Endothelial cell (in vitro differentiated cells): ENCODE measurements at places on chromosomes 5 and 9.
A peak's percentile ranks its signal among the peaks of the same experiment; 100 is the strongest.

DNA sequence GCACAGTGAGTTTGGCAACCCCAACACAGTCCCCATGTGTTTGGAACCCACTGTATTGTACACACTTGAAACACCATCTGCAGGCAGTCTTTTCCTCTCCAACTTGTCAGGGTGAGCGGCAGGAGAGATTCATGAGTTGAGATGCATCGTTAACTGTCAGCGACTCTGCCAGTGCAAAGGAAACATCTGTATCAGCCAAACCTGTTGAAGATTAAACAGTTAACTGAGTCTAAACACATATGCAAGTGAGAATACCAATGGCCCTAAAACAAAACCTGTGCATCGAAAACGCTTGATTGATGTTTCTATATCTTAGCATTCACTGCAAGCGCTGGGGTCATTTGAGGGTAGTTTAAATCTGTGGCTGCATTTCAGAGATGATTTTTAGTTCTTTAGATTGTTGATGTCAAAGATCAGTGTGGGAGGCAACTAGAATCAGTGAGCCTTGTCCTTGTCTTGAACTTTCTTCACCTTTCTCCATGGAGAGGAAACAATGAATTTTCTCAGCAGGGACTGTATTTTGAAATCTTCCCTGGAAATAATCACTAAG is 41.3 kb upstream of the PAM start:
- no peak for DNase-seq

DNA sequence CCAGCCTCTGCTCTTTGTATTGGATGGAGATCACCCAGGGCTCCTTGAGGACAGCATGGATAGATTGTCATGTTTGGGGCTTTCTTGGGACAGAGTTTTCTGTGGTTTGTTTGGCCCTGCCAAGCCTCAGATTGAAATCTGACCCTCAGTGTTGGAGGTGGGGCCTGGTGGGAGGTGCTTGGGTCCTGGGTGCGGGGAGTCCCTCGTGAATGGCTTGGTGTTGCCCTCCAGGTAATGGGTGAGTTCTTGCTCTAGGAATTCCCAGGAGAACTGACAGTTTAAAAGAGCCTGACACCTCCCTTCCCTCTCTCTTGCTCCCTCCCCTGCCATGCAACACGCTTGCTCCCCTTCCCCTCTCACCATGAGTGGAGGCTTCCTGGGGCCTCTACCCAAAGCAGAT is 48.6 kb upstream of the OLFM1 start:
- no peak for DNase-seq

DNA sequence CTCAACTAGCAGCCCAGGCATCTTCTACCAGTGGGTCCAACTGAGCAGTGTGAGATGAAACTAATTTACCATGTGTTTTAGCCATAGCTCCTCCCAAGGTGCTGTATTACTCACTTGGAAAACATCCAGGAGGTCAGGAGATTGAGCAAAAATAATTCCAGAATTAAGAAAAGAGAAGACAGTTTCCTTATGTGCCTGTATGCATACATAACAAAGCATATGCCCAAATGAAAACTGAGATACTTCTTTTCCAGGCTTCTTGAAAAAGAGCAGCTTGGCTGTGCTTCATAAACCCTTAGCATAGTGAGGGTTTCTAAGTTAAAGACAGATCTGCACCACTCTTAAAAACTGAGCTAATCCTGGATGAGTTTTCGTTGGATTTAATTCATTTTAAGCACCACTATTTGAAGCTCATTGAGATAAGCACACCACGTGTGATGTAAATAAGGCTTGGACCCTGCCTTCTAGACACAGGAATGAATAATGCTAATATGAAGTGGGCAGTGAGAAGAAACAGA is 119.4 kb downstream of the ADAMTS12 start:
- DNase-seq = no peak

DNA sequence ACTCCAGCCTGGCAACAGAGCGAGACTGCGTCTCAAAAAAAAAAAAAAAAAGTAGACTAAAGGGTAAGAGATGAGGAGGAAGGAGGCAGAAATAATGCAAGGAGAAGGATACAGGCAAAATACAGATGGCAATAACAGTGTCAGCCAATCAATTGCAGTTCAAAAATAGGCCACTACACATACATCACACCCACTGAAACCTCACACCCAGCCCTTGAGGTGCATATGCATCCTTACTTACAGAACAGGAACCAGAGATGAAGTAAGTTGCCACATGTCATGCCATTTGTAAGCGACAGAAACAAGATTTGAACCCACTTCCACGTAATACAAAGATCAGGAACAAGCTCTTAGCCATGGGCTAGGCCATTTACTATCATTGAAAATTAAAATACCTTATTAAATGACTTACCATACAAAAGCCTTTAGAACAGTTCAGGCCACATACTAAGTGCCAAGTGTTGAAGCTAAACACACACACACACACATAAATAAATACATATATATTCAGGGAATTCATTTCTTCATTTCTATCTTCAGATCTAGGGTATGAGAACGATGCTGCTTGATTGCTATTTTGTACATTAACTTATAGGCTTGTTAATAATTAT is 98.4 kb downstream of the FNBP1 start:
- DNase-seq = no peak

- peak; percentile 72 for DNase-seq
These were observed 3.0 kb upstream of the DNAJB5 start for GRCh38 chr9:34986540-34987047.

- DNase-seq = no peak
These were observed 50.7 kb downstream of the ARRDC3 start for GRCh38 chr5:91332267-91333045.

DNA sequence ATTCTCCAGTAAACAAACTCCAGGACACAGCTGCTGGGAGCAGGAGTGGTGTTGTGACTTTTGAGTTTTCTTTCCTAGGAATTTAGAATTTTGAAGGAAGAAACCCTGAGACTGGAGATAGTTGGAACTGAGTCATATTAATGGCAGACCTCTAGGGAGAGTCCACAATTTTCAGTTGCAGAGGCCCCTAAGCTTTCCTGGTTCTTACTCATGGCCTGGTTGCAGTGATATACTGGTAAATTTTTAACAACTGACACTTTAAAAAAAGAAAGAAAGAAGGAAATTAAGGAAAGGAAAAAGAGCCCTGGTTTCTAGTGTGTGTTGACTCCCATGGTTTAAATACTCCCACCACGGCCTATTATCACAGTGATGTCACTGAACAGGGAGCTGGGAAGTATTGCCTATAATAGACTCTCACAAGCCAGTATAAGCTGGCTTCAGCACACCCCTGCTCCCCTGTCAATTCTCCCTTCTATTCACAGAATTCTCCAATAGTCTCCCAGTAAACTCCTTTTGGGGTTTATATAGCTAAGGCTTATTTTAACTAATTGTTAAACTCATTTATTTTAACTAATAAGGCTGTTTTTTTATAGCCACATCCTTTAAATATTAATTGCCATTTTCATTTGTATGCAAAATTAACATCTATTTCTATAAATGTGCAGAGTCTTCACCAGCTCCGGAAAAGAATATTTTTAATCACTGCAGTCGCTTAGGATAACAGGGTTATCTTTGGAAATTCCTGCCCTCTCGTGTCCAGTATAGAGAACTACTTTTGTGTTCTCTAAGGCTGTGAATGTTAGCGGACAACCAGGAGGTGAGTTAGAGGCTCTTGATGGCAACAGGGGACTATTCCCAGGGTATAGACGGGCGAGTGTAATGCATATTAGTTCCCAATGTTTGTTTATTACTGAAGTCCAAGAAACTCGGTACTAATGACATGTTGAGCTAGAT is 59.7 kb downstream of the GGTA1 start:
- no peak for DNase-seq

GRCh38 chr5:35876922-35877321 is 20.2 kb downstream of the IL7R start:
- DNase-seq = no peak

- no peak for DNase-seq
These were observed 12.8 kb downstream of the C5orf63 start for GRCh38 chr5:127060470-127060985.

DNA sequence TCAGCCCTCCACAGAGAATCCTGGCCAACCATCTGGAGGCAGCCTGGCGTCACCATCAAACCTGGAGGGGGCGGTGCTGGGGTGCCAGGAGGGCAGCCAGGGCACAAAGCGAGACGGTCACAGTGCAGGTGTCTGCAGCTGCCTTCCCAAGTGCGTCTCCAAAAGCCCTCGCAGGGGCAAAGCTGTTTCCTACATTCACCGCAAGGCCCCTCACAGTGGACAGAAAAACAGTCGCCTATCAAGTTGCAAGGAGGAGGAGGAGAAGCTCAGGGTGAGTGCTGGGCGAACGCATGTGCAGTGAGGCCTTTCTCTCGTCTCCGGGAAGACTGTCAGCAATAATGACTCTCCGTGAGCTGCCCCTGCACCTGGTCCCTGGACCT is 18.0 kb upstream of the LHX3 start:
- DNase-seq = no peak

- DNase-seq = no peak
These were observed 3.8 kb upstream of the KLHL3 start for GRCh38 chr5:137739737-137740136.

DNA sequence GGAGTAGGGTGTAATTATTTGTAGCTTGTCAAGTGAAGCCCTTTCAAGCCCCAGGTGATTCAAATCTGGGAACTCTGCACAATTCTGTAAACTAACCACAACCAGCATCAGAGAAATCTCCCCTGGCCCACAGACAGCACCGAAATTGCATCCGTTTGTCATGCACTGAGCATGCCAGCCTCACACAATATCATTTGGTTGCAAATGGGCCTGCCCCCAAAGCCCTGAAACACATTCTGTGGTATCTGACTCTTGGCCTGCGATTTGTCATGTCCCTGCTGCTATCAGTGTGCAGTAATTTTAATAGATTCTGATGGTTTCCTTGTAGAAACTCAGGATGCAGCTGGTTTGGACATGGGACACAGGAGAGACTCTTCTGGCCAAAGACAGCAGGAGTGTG is 35.3 kb downstream of the SNX24 start:
- no peak for DNase-seq

DNA sequence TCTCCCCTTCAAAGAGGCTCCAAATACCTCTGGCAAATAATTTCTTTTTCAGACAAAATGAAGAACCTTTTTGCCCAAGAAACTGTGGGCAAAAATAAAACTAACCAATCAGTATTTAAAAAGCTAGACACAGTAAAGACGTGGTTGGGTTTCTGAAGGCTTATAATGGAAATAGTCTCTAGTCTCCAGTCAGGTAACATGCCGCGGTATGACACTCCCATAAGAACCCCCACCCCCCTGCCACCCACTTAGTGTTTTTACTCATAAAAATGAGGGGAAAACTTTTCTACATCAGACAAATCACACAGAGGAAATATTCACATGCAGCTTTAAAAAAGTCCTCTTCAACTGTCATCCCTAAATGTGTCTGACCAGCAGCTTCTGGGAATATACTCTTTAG is 105.3 kb downstream of the THBS4 start:
- DNase-seq = no peak

- no peak for DNase-seq
These were observed 508.2 kb upstream of the WWC1 start for GRCh38 chr5:167783145-167783817.

DNA sequence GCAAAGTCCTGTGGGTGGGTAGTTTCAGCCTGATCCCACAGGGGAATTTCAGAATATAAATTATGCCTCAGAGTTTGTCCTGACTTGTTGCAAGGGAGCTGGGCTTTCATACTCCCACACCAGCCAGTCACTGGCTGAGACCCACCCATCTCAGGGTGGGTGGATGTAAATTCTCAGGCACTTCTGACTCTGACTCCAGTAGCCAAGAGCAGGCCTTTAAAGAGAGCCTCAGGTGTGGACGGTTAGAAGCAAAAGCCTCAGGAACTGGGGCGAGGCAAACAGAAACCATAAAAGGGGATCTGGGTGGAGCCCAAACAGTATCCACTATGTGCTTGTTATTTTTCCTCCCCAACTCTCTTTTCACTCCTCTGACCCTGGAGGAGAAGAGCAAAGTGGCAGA is 28.6 kb upstream of the FBXW11 start:
- DNase-seq = no peak

- no peak for DNase-seq
These were observed 65.2 kb downstream of the CRB2 start for GRCh38 chr9:123421186-123421585.

DNA sequence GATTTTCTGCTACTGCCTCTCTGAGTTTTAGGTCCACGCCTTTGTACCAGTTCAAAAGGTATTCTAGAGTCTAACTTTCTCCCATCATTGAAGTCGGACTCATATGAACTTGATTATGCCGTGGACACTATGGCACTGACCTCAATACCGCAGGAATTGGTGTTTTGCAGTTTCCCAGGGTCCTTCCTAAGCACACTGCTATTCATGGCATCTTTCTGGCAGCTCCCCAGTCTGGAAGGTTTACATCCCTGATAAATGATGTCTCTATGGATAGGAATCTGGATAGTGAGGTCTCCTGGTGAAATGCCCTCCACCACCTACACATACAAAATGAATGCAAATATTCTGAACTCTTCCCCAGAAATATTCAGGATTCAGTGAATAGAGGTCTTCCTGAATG is 422.2 kb downstream of the CTNND2 start:
- DNase-seq = no peak

- DNase-seq = no peak
These were observed 10.2 kb upstream of the CEP72 start for GRCh38 chr5:601771-602465.

GRCh38 chr5:120255214-120255613 is 208.9 kb upstream of the PRR16 start:
- no peak for DNase-seq

- no peak for DNase-seq
These were observed 28.3 kb upstream of the STOM start for GRCh38 chr9:121398374-121398773.

DNA sequence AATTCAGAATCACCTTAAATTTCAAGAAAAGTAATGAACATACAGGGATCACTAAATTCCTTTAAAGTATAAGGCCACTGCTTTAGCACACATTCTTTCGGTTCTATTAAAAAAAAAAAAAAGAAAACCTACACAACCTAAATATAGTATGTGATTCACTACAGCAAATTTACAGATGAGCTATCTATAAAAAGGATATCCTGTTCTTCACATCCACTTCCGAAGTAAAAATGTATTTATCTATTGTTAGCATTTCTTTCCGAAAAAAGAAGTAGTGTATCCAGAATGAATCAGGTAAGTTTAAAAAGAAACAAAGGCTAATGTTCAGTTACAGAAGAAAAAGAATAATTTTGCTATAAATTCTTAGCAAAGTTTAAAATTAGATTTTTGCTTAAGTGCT is 70.2 kb downstream of the ECPAS start:
- no peak for DNase-seq

DNA sequence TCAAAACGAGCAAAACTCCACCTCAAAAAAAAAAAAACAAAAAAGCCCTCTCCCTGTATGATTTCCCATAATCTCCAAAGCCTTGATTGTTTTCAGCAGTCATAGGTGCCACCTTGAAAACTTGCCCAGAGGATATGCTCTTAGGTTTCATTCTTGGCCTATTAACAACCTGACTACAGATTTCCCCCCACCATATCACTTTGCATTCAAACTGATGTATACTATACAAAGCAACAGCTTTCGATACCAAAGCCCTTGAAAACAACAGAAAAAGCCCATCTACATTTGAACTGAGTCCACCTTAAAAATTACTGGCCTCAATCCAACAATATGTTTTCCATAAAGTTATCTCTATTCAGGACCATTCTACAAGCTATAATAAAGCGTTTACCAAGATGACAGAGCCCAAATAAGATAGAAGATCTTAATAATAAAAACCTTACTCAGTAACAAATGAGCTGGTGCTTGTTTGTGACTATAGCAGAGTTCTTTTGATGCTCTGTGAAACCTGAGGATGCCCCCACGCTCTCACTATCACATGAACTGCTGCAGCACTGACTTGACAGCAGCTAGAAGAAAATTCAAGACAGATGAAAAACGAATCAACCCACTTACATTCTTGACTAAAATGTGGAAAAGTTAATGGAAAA is 44.4 kb downstream of the FNBP1 start:
- DNase-seq = no peak

- no peak for DNase-seq
These were observed 409.4 kb upstream of the CTNND2 start for GRCh38 chr5:12313602-12314001.
